Cortex of kidney (tissue), 1 donor: ENCODE measurements at places on chromosomes 16 and 17.

GRCh38 chr16:26791169-26791568 lies 275.6 kb upstream of the C16orf82 start:
- DNase-seq = no peak

DNA sequence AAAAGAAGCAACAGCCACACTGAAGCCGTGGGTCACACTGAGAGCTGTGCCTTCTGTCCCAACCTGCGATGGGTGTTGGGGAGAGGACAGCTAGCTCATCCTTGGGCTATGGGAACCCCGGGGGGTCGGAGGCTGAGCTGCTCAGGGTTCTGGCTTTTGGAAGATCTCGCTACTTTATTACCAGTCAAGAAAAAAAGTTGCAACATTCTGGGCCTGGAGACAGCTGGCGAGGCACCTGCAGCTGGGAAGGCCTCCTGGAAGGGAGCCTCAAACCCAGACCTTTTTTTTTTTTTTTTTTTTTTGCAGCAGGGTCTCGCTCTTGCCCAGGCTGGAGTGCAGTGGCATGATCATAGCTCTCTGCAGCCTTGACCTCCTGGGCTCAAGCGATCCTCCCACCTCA lies 24.9 kb downstream of the TPSD1 start:
- DNase-seq = no peak

GRCh38 chr17:8314797-8315763 lies 5.0 kb downstream of the ARHGEF15 start:
- no peak for DNase-seq

- DNase-seq = no peak
Measured at GRCh38 chr17:17749921-17750320, 68.7 kb downstream of the RAI1 start.

- DNase-seq = no peak
Measured at GRCh38 chr17:45003877-45004276, 35.8 kb upstream of the C1QL1 start.

DNA sequence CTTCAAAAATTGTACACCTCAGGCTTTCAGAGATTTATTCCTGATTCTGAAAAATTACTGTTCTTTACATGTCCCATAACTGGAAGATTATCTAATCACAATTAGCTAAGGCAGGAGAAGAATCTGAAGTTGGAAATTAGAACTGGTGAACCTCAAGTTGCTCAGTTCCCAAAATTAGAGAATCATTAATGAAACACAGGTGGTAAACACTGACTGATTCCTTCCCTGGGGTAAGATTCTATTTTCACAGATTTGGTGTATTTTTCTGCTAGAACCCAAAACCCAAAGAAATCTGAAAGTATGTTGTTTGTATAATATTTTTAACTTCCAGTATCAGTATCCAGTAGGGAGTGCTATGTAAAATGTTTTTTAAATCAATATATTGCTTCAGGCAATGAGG lies 25.7 kb downstream of the PHKB start:
- DNase-seq = no peak

DNA sequence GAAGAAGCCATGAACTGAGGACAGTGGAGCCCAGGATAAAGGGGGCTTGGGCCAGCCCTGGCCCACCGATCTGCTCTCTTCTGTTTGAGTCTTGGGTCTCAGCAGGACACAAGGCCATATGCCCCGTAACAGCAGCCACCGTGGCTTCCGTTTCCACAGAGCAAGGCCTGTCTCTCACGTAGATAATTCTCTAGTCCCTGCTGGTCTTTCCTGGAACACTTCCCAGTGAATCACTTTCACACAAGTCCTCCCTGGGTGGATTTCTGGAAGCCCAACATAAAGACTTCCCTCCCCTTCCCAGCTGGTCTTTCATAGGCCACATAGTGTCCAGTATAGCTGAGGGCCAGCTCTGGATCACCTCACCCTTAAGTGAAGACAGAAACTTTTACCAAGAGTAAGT lies 19.9 kb upstream of the C16orf78 start:
- no peak for DNase-seq

DNA sequence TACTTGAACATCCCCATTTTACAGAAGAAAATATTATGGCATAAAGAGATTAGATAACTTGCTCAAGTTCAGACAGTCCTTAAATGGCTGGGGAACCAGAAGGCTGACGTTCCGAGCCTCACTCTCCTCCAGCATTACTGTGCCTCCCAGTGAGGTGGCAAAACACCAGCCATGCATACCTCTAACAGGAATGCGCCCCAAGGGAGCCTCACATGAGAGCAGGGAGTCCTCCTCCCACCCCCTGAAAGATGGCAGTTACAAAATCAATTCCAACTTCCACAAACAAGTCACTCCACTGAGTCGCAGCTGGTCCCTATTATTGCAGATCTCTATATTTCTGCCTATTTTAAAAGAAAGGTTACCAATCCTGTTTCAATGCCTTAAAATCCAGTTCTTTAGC lies 55.5 kb downstream of the ANKFY1 start:
- DNase-seq = no peak

DNA sequence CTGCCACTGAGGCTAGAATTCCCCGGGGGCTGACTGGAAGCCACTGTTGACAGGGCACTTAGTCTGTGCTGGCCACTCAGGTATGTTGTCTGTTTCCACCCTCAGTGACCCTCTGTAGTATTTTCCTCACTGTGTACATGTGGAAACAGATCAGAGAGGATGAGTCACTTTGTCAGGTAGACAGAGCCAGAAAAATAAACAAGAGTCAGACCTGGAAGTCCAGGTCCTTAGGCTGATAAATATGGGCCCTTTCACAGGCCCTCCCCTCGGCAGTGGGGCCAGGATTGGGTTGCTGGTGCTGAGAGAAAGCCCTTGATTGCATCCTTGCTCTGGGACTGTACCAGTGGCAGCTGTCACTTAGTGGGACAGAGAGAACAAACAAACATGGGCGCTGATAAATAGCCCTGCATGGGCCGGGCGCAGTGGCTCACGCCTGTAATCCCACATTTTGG lies 21.3 kb downstream of the PGS1 start:
- no peak for DNase-seq

GRCh38 chr17:39199820-39200069 lies 338 bp upstream of the RPL19 start:
- DNase-seq = no peak

DNA sequence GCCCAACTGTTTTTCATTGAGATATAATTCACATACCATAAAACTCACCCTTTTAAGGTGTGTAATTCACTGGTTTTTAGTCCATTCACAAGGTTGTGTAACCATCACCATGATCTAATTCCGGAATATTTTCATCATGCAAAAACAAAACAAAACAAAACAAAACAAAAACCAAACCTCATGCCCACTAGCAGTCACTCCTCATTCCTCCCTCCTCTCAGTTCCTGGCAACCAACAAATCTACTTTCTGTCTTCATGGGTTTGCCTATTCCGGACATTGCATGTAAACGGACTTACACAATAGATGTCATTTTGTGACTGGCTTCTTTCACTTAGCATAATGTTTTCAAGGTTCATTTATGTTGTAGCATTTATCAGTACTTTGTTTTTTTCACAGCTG lies 4.5 kb upstream of the NOD2 start:
- DNase-seq = no peak

DNA sequence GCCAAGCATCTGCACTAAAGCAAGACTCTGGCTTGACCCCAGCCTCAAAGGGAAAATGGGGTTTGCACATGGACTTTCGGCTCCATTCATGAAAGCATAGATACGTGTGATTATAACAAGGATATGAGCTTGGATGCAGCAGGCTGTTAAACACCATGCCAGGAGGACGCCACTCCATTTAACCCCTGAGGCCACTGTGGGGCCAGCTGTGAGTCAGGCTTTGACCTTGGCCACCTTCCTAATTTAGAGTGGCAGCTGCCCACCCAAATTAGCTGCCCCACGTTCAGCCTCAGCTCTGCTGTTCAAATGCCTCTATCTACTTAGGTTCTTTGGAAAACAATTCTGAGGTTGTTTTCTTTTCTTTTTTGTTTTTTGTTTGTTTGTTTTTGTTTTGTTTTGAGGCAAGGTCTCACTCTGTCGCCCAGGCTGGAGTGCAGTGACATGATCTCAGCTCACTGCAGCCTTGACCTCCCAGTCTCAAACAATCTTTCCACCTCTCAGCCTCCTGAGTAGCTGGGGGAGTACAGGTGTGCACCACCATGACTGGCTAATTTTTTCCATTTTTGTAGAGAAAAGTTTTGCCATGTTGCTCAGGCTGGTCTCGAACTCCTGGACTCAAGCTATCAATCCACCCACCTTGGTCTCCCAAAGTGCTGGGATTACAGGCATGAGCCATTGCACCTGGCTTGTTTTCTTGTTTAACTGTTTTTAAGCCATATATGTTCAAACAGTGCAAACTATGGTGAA lies 23.2 kb upstream of the KIFC3 start:
- DNase-seq = no peak

DNA sequence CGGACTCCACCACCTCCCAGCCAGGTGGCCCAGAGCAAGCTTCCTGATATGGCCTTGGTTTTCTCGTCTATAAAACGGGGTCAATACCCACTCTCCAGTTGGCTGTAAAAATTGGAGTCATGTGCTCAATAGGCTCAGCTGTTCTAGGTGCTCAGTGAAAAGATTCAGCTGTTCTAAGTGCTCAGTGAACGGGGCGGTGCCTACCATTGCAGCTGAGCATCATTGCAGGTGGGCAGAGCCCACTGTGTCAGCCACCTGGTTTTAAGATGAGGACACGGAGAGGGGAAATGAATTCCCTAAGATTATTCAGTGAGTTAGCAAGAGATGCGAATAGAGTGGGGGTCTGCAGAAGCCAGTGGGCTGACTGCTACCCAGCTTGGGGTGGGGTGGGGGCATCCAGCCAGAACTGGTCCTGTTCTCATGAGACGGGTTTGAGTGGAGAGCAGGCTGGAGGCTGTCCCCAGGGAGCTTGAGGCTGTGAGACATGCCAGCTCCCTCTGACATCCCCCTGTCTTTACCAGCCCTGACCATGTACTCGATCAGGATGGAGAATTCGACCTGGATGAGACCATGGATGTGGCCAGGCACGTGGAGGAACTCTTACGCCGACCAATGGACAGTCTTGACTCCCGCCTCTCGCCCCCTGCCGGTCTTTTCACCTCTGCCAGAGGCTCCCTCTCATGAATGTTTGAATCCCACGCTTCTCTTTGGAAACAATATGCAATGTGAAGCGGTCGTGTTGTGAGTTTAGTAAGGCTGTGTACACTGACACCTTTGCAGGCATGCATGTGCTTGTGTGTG lies 21.9 kb downstream of the STAT5A start:
- no peak for DNase-seq

GRCh38 chr17:31738067-31738466 lies 121.0 kb downstream of the COPRS start:
- DNase-seq = no peak

- DNase-seq = no peak
Measured at GRCh38 chr17:29252101-29252791, 5.6 kb downstream of the CRYBA1 start.
